Heart left ventricle (tissue), 16 donors: ENCODE measurements at places on chromosomes 1 and 21.

GRCh38 chr1:26782521-26783212 is 5.1 kb upstream of the PIGV start:
- no peak for DNase-seq

- DNase-seq = no peak
Observed at GRCh38 chr1:180816132-180816531, 96.6 kb upstream of the KIAA1614 start.

DNA sequence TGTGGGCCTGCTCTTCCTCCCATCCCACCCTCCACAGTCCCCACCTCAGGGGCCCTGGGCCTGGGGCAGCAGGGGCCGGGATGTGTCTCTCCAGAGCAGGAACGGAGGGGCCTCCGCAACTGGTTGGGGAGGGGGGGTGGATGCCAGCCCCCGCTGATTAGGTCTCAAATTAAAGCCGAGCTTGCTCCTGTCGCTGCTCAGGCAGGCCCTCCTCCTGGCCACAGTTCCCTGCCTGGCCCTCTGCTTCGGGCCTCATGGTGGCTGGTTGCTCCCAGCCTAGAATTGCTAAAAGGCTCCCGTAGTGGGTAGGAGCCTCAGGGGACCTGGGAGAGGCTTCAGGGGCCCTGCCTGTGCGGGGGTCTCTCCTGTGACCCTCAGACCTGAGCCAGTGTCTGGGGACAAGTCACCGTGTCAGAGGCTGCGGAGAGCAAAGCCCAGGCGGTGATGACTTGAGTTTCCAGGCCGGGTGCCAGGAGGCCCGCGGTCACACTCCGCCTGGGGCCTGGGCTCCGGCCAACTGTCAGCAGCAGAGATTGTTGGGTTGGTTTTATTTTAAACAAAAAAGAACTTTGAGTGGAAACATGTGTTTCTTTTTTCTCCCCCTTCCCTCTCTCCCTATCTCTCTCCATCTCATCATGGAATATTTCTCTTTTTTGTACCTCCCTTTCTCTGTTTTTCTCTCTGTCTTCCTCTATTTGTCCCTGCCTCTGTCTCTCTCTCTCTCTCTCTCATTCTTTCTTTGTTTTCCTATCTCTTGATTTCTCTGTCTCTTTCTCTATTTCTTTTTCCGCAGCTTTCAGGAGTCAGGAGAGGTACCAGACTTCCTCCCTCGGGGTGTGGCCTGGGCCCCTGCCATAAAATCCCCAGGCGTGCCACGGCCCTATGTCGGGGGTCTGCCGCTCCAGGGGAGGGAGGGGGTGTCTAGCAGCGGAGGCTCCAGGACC is 20.0 kb upstream of the EPHA2 start:
- peak; percentile 92 for DNase-seq

DNA sequence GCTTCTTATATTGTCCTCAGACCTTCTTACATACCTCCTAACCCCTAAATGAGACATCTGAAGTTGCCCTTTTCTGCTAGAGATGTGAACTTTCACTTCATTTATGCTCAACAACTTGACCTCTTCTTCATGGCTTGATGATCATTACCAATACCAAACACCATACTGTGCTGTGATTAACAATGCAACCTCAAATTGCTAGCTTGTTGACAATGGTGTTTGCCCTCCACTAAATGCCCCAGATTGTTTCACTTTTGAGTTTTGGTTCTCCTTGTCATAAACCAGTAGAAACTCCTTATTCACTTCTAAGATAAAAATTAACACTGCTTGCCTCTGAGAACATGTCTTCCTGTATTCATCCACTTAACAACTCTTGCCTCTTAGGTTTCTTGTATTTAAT is 5.6 kb downstream of the JAK1 start:
- DNase-seq = no peak

DNA sequence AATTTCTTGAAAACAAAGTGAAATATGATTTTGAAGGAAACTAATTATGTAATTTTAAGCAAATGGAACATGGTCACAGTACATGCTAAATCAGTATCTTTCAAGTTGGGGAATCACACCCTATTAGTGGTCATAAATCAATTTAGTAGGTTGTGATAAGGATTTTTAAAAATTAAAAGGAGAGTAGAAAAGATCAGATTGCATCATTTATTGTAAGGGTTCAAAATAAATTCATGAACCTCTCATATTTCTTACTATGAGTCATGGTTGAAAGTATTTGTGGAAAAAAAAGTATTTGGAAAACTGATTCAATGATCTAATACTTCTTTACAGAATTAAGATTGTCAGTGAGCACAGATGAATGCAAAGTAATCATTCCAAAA is 14.6 kb downstream of the ADSS2 start:
- DNase-seq = no peak

- no peak for DNase-seq
Observed at GRCh38 chr1:186502087-186502486, 41.2 kb upstream of the PDC start.

GRCh38 chr1:153213519-153213918 is 3.9 kb upstream of the PRR9 start:
- no peak for DNase-seq

DNA sequence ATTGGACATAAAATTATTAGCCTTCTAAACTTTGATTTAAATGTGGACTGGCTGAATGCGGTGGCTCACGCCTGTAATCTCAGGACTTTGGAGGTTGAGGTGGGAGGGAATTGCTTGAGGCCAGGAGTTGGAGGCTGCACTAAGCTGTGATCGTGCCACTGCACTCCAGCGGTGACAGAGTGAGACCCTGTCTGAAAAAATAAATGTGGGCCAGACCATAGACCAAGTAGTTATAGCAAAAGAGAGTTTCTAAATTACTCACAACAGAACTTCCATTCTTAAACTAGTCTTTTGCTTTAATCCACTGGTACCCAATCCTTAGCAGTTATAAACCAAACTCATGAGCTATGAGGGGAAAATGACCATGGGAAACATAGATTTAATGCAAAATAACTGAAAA is 35.2 kb downstream of the RAP1A start:
- no peak for DNase-seq

DNA sequence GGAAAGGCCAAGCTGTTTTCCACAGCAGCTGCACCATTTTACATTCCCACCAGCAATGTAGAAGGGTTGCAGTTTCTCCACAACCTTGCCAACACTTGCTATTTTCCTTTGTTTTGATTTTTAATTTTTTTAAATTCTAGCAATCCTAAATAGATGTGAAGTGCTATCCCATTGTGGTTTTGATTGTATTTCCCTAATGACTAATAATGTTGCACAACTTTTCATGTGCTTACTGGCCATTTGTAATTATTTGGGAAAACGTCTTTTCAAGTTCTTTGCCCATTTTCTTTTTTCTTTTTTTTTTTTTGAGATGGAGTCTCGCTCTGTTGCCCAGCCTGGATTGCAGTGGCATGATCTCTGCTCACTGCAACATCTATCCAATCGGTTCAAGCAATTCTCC is 53.9 kb downstream of the VCAM1 start:
- no peak for DNase-seq

DNA sequence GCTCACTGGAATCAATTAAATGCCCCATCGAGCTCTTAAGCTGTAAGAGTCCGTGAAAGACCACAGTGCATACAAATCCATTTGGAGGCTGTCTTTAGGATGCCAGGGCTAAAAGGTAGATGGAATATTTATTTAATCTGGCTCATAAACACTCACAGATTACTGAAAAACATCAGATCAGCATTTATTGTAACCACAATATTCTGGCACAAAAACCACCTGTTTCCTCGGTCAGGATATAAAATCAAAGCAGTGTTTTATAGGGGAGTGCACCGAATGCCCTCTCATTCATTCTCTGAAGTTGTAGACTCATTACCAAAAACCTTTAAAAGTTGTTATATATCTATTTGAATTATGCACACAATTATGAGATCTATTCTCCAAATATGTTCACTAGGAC is 500.9 kb downstream of the NEGR1 start:
- DNase-seq = no peak

DNA sequence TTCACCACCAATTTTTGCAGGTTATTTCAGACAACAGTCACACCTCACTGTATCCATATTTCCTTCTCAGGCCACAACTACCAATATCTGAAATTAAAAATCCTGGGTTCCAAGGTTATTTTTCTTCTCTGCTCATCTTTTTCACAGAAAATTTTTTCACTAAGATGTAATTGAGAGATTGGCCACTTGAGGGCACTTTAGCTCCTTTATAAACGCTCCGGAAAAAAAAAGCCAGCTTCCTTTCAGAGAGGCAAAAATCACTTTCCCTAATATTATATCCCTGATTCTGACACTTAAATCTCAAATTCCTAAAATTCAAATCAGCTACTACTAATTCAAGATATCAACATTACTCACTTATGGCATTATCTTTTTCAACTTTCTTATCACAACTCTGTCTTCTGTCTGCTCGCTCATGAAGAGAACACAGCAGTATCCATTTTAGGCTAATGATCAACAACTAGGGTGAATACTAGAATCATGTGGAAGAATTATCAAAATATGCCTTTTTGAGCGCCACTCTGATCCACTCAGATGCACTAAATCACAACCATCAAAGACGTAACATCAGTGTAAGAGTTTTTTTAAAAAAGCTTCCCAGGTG is 101.4 kb upstream of the RGS1 start:
- no peak for DNase-seq

GRCh38 chr1:200627575-200628222 is 7.1 kb upstream of the KIF14 start:
- DNase-seq = no peak

- DNase-seq = peak; percentile 43
Observed at GRCh38 chr21:44866780-44867179, 6.7 kb downstream of the PTTG1IP start.

DNA sequence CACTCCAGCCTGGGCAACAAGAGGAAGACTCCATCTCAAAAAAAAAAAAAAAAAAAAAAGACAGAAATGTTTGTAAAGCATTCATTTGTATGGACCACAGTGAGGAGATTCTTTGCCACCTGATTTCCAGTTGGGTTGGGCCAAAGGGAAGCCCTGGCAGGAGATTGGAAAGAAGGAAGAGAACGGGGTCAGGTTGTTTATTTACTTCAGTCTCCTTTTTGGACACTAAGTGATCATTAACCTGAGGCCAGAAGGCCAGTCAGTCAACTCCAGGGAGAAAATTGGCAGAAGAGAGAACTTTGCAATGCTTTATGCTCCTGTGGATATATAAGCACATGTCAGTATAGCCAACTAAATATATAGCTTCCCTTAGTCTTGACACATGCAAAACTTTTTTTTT is 85.9 kb downstream of the NTMT2 start:
- DNase-seq = no peak
